HuH-7.5 (cell line): ENCODE measurements at places on chromosomes 6 and 20.

- DNase-seq: no peak
These were observed 20.2 kb downstream of the HCK start for GRCh38 chr20:32072168-32072750.

- DNase-seq: no peak
These were observed 62.0 kb upstream of the TENT5A start for GRCh38 chr6:81814370-81815076.

DNA sequence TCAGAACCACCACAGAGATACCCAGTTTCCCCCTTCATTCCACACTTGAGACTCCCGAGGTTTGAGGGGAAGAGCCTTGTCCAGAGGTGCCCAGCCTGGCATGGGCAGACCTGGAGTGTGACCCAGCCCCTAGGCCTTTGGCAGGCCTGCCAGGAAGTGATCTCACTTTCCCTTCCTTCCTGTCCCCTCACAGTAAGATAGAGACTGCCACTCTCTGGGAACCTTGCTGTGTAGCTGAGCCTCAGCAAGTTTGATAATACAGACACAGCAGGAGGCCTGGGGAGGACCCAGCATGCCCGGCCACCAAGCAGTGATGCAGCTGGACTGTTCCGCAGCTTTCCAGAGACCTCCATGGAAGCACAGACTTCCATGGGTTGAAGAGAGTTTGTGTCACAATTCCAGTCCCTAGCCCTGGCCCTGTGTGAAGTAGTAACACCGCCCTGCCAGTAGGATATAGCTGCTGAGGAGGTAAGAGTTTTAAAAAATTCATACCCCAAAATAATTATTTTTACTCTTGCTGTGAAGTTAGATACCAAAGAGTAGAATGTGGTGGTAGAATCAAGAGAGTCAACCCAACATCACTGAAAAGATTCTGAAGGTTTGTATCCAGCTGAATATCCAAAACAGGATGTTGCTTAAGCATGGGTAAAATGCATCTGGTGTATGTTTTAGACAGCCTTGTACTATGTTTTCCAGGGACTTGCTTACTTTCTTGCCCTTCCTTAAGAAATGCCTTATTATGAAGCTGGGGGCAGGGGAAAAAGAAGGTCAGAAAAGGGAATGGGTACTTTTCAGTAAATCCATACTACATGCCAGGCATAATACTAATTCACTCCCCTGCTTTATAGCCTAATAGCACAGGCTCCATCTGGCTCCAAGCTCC lies 16.3 kb downstream of the PKIG start:
- no peak for DNase-seq

GRCh38 chr6:159998538-159998937 lies 29.7 kb downstream of the IGF2R start:
- DNase-seq: no peak

DNA sequence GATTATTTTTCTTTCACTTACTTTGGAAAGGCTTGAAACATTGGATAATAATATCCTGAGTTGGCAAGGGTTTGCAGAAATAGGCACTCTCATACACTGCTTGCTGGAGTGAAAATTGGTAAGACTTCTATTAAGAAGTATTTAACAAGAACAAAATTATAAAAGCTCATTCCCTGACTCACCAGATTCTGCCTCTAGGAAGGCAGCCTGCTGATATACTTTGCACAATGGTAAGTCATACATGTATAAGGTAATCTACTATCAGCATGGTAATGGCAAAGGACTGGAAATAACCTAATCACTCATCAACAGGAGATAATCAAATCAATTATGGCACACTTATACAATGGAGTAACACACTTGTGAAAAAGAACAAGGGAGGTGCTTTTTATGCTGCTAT lies 85.8 kb downstream of the PLCG1 start:
- no peak for DNase-seq

DNA sequence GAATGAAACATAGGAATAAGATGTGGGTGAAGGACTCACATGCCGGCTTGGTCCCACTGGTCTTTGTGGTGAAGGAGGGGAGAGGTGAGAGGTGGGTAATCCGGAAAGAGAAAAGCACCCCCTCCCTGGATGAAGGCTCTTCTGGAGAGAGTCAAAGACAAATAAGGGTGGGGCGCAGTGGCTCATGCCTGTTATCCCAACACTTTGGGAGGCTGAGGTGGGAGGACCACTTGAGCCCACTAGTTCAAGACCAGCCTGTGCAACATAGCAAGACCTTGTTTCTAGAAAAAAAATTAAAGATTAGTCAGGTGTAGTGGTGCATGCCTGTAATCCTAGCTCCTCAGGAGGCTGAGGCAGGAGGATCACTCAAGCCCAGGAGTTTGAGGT lies 3.1 kb downstream of the LTB start:
- DNase-seq: no peak
